ENCODE measurements at places on chromosomes 12 and 14.

GRCh38 chr14:20501346-20501745, 4.0 kb upstream of the RNASE10 start:
- DNase-seq: no peak

GRCh38 chr14:25103271-25103670, 53.3 kb upstream of the STXBP6 start:
- DNase-seq: no peak

- no peak for DNase-seq
These were observed 297.9 kb upstream of the SFSWAP start for GRCh38 chr12:131413006-131413405.

DNA sequence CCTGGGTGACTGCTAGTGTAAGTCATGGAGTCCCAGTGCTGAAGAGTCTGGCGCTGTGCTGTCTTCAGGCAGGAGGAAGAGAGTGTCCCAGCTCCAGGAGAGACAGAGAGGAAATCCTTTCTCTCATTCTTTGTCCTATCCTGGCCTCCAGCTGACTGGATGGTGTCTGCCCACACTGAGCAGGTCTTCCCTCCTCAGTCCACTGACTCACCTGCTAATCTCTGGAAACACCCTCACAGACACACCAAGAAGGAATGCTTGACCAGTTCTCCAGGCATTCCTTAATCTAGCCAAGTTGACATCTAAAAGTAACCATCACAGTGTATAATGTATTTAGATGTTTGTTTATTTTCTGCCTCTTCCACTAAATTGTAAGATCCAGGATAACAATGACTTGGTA, 53.9 kb downstream of the EMP1 start:
- DNase-seq: no peak

- no peak for DNase-seq
These were observed 62.8 kb downstream of the EXOC5 start for GRCh38 chr14:57205938-57206337.

DNA sequence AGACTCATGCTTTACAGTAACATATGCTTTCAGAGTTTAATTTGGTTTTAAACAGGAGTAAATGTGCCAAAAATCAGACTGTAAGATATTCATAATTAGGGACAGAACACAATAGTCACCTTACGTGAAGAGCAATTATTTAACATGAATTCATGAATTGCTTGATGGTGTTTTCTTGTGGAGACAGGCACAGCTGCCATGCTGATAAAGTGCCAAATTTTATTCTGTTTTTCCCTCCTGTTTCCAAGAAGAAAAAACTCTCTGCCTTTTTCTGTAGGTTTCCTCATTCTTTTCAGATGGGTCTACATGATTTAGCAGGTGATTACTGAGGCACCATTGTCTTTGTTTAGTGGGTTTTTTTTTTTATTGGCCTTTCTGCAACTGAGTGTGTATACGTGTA, 80.1 kb downstream of the C12orf42 start:
- no peak for DNase-seq

All from activated gamma-delta T cell treated with Interleukin-2 at 50 U/mL for 16 hours (primary cell).